ENCODE measurements at places on chromosomes 3 and 15. TPM values are rescaled to one million over a fixed set of nuclear protein-coding genes. Genes with fewer than 3 reads are reported as not detected.

ANKRD63 gene
- not detected for total RNA-seq

VEPH1 gene
- 24.0 TPM for total RNA-seq

SAXO2 gene
- total RNA-seq: 0.32 TPM

ABI3BP gene
- total RNA-seq: 3.5 TPM

STAB1 gene
- total RNA-seq: 0.32 TPM

EPHB1 gene
- total RNA-seq: 0.63 TPM

RCCD1 gene
- total RNA-seq: 5.8 TPM
